ENCODE measurements at places on chromosomes 2 and 18. TPM values are rescaled to one million over a fixed set of nuclear protein-coding genes. Genes with fewer than 3 reads are reported as not detected.
A peak's percentile ranks its signal among the peaks of the same experiment; 100 is the strongest.

- DNase-seq, result no peak
Observed at GRCh38 chr2:7829241-7829640, 852.6 kb upstream of the ID2 start.

DNA sequence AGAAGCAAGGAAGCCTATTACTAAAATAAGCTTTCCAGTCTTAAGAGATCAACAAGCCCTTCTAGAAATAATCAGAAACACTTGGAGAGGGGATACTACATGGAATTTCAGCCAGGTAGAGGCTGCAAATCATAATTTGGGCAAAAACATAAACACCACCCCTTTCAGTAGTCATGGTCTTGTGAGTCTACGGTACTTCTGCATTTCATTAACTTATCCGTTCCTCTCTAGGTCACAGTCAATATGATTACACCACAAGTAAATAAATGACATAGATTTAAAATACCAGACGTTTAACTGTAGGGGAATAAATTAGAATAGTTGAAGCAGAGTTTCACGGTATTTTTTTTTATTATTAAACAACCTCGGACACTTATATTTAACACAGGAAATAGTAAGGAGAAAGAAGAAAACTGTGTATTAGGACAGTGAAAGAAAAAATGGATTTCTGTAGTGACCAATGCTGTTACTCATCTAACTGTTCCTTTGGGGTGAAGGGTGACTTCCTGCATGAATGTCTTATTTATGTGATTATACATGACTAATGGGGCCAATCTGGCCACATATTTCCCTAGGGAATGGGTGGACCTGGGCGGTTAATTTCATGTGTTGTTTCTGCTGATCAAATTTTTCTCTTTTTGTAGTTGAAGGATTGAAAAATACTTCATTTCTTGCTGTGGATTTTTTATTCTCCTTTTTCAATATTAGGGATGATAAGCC, 456.6 kb upstream of the UBE2E3 start:
- peak; percentile 91 for DNase-seq

- no peak for DNase-seq
Observed at GRCh38 chr2:85409845-85410583, at the start of gene CAPG. CAPG (minus strand) TSS chr2:85410366; CDS start chr2:85402145, 8,221 bp downstream.

The LIPG gene
- total RNA-seq, result 96.2 TPM

GRCh38 chr18:53796040-53796729, 428.3 kb downstream of the MBD2 start:
- no peak for DNase-seq

The RESP18 gene
- not detected for total RNA-seq

GRCh38 chr2:160142472-160142871, 57.6 kb downstream of the ITGB6 start:
- DNase-seq, result no peak

Data from endothelial cell of umbilical vein (primary cell).